ENCODE measurements at places on chromosomes 12 and 14.
A peak's percentile ranks its signal among the peaks of the same experiment; 100 is the strongest.

DNA sequence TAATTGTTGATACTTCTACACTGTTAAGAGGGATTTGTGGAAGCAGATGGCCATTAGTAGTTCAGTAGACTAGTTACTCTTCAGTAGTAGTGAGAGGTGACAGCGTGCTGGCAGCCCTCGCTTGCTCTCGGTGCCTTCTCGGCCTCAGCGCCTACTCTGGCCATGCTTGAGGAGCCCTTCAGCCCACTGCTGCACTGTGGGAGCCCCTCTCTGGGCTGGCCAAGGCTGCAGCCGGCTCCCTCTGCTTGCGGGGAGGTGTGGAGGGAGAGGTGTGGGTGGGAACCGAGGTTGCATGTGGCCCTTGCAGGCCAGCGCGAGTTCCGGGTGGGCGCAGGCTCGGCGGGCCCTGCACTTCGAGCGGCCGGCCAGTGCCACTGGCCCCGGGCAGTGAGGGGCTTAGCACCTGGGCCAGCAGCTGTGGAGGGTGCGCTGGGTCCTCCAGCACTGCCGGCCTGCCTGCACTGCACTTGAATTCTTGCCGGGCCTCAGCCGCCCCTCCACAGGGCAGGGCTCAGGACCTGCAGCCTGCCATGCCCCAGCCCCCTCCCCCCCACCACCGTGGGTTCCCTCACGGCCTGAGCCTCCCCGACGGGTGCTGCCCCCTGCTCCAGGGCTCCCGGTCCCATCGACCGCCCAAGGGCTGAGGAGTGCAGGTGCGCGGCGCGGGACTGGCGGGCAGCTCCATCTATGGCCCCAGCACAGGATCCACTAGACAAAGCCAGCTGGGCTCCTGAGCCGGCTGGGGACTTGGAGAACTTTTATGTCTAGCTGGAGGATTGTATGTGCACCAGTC is 139.3 kb downstream of the NUBPL start:
- DNase-seq, result no peak

- no peak for DNase-seq
These were observed 326.3 kb downstream of the BMP4 start for GRCh38 chr14:53630336-53630735.

DNA sequence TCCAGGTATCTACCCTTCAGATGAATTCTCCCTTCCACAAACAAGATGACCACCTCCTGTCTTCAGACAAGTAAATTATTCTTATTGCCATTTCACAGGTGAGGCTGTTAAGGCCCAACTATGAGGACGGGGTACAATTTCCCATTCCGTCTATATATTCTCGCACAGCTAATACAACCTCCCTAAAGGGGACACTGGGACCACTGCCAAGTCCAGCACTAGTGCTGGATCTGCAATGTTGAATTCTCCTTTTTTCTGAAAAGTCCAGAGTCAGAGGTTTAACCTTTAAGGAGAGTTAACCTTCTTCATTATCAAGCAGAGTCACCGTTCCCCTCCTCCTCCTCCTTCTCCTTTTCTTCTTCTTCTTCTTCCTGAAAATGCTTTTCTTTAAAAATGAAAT is 130.4 kb upstream of the PARP11 start:
- DNase-seq, result no peak

DNA sequence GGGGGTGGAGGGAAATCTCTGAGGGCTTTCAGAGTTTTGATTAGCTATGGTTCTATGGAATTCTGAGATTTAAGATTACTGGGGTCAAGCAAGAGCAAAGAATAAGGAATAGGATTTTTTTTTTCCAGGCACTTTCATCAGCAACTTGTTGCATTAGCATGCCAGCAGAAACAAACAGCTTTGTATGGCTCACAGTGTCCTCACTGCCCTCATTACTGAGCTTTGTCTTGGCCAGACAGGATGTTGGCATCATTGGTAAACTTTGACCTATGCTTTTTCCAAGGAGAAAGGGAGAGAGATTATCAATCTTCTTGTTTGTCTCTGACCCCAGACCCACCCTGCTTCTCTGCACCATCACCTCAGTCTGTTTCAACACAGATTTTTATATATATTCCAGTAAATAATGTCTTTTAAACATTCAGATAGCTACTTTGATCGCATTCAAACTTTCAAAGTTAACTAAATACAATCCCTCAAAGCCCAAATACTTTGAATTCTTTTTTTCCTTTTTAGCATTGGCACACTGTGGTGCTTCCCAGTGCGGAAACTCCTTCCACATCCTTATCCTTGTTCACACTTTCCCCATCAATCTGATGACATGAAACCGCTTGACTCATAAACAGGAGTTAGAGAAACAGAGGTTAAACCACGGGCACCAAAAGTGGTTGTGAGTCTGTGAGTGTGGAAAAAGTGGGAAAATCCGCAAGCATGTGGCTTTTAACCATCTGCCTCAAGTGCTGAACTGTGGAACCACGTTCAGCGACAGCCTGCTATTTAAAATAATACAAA is 282.2 kb upstream of the FAR2 start:
- DNase-seq, result no peak

- peak; percentile 5 for DNase-seq
These were observed 508 bp upstream of the KCNH5 start for GRCh38 chr14:63045612-63046320.

DNA sequence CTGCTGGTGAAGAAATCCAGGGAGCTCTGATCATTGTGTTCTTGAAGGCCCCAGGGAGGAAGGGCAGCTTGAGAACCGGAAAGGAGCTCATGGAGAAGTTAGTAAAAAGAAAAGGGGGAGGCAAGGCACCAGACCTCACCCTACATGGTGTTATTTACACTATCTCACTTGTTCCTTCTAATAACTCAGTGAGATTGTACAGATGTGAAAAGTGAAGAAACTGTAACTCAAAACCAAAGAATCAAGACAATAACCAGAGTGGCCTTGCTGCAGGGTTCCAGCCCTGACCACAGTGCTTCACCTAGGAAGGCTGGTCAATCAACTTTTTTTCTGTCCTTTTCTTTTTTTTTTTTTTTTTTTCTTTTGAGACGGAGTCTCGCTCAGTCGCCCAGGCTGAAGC is 353.6 kb downstream of the TMTC2 start:
- DNase-seq, result no peak

DNA sequence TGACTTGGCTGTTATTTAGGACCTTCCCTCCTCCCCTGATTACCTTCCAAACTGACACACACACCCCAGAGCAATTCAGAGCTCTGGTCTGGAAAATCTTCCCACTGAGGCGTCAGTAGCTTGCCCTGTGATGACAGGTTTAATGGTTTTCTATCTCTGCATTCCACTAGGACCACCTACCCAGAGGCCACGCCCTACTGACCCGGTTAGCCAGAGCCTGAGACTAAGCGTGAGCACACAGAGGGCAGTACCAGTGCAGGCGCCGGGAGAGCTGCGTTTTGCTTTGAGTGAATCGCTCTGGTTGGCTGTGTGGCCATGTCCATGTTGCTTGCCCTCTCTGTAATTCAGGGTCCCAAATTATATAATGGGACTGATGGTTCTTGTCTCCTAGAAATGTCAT is 36.2 kb upstream of the ATP2A2 start:
- peak; percentile 67 for DNase-seq

GRCh38 chr12:117255386-117255785 is 65.1 kb upstream of the FBXO21 start:
- no peak for DNase-seq

GRCh38 chr12:54428050-54429013 is 9.3 kb upstream of the ITGA5 start:
- DNase-seq, result no peak

GRCh38 chr14:75170772-75171171 is 5.6 kb downstream of the TMED10 start:
- DNase-seq, result no peak

GRCh38 chr12:106682594-106683234 is 91.8 kb upstream of the RIC8B start:
- DNase-seq, result no peak
